ENCODE measurements at places on chromosomes 7 and 10. TPM values are rescaled to one million over a fixed set of nuclear protein-coding genes. Genes with fewer than 3 reads are reported as not detected.

Gene PIK3CG
- 1.5 TPM for total RNA-seq

Gene BBS9
- 27.9 TPM for total RNA-seq

Gene TRIM50
- not detected for total RNA-seq

GRCh38 chr7:149620961-149621360 lies 123.4 kb upstream of the ZNF746 start:
- no peak for DNase-seq

Gene FBXO24
- total RNA-seq: not detected

DNA sequence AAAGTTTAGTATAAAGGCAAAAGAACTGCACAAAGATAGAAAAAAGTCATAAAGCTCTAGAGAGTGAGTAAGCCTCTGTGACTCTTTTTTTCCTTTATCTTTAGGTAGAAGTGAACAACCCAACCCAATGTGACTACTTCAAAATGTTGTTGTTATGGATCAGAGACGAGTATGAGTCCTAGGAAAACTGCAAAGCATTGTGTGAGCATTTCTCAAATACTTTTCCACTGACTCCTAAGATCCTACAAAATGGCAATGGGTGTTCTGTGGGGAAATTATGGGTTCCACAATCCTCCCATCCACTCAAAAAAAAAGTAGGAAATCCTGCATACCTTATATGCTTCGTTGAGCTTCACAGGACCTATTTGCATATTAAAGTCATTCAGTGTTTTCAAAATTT lies 177.1 kb downstream of the DGKI start:
- peak; percentile 55 for DNase-seq

Gene FGL2
- total RNA-seq: not detected

DNA sequence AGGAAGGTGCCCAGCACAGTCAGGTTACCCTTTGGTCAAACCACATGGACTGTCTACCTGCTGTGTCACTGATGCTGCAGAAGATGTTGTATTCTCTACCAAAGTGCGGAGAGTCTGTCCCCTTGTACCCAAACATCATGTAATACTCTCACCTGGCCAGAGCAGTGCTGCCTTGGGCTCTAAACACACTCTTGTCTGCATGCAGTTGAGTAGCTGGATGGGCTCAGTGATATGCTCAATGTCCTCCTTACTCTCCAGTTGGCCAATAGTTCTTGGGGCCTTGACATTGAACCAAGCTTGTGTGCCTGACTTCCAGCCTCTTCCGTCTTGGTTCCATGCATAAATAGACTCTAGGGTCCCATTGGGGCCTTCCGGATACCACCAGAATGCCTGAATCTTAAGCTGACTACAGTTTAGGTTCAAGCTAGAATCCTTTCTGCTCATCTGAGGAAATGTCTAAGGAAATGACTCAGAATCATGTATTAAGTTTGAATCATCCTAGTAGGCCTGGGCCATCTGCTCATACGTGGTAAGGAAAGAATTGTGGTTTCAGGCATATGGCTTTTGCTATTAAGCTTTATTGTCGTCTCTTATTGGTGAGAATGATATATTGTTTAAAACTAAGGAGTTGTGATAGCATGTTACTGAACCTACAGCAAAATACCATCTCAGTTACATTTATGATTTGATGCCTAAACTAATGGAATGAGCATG lies 118.0 kb downstream of the OTUD1 start:
- DNase-seq: peak; percentile 22

DNA sequence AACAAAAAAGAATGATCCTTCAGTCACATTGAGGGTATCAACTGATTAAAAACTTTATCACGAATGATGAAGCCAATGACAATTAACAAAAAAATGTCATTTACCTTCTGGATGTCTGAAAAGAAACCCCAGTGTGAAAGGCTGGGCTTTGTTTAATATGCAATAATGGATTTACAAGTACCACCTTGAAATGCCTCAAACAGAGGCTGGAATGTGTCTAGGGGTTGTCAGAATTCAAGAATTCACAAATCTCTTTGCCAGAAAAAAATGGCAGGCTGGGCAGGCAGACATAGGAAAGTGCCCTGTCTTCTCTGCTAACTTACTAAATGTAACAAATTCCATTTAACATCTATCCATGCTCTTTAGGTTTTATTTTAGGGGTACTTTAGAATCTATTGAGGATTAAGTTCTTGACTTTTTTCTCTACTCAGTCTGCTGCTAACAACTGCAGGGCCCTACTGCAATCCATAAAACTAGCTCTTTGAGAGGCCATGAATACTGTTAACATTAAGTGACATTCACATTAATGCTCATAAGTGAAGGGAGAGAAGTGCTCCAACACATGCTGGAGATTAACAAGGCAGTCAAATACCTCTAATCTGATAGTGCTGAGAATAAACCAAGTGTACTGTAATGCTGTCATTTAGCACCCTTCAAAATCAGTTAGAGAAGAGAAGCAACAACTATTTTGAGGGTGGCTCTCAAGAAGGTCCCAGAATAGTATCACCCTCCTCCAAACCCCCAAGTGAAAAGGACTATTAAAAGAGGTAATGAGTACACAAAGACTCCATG lies 43.1 kb upstream of the KCNIP2 start:
- no peak for DNase-seq

DNA sequence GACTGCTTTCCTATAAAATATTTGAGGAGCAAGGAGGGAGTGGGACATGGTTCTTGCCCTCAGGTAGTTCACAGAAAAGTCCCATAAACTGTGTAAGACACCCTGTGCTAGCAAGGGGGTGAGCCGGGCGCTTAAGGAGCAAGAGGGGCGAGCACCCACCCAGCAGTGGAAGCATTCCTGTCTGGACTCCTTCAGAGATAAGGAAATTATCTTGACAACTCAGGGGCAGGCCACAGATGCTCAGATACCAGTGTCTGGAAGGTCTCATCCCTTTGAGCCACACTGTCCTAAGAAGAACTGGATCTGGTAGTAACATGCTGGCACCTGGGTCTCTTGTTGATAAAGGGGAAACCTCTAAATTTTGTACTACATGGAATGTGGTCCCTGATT lies 54.1 kb downstream of the DAGLB start:
- DNase-seq: no peak

Gene FGFR2
- 1.9 TPM for total RNA-seq

- peak; percentile 17 for DNase-seq
Observed at GRCh38 chr7:80273327-80273726, 138.7 kb downstream of the GNAI1 start.

- no peak for DNase-seq
Observed at GRCh38 chr7:32025381-32026082, 44.7 kb downstream of the PDE1C start.

DNA sequence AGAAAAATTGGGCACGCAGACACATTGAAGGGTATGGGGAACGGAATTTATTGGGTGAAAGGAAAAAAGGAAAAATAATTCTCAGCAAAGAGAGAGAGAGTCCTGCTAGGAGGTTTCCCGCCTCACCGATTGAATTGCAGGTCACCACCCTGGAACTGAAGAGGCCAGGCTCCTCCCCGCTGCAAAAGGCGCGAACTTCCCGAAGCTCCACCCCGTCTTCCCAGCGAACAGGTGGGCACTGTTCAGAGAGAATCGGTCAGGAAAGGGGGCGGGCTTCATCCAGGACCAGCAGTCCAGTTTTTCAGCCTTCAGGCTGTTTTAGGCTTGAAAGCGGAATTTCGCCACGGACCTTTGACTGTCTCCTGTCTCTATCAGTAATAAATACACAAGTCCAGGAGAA lies 27.3 kb upstream of the CADPS2 start:
- DNase-seq: peak; percentile 43

Gene TBX20
- total RNA-seq: 1.9 TPM

DNA sequence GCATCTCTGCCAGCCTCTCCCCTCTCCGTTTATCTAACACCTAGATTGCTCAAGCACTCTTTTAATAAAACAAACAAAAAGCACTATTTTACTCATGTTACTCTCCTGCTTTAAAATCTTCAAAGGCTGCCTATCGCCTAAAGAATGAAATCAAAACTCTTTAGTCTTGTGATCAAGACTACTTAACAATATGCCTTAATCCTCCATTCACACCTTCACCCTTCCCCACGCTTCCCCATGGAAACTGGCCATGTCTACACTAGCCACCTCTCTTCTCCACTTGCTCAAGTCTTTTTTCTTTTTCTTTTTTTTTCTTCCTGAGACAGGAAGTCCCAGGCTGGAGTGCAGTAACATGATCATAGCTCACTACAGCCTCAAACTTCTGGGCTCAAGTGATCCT lies 47.8 kb upstream of the TMEM213 start:
- no peak for DNase-seq

DNA sequence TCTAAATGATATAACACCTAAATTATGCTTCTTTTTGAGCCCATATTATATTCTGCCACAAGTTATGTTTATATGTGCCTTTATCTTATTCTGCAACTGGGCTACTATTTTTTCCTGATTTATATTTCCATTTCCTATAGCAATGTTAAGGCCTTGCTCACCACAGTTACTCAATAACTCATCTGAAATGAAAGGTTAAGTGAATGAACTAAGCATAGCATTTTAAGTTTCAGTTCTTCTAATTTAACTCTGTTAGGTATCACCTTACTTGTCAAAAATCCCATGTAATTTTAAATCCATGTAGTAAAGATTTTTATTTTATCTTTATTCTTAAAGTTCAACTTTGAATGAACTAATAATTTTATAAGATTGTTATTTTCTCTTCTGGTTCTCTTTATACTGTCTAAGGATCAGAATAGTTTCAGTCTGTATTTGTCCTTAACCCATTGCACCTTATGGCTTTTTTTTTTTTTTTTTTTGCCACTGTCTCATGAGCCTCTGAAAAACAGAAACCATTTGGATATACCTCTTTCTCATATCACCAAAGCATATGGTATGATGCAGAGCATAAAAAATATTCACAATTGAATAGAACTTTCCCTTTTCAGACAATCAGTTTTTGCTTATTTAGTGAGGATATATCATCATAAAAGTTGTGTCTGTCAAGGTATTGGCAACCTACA lies 301.8 kb upstream of the ZWINT start:
- DNase-seq: no peak

Gene DBF4
- 87.8 TPM for total RNA-seq

Gene LIPM
- total RNA-seq: not detected

DNA sequence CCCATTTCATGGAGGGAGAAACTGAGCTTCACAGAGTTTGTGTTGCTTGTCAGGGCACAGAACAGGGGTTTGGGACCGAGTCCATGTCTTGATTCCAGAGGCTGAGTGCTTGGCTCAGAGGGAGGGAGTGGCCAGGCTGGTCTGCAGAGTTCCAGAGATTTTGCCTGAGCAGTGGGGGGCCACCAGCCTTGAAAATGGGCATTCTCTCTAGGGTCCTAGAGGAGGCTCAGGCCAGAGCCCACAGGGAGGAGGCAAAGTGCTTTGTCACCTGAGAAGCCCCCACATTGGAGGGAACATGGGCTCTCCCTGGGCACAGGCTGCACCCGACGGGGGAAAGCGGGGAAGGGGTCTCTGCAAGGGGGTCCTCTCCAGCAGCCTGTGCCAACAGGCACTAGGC lies 51.5 kb downstream of the DOCK1 start:
- no peak for DNase-seq

DNA sequence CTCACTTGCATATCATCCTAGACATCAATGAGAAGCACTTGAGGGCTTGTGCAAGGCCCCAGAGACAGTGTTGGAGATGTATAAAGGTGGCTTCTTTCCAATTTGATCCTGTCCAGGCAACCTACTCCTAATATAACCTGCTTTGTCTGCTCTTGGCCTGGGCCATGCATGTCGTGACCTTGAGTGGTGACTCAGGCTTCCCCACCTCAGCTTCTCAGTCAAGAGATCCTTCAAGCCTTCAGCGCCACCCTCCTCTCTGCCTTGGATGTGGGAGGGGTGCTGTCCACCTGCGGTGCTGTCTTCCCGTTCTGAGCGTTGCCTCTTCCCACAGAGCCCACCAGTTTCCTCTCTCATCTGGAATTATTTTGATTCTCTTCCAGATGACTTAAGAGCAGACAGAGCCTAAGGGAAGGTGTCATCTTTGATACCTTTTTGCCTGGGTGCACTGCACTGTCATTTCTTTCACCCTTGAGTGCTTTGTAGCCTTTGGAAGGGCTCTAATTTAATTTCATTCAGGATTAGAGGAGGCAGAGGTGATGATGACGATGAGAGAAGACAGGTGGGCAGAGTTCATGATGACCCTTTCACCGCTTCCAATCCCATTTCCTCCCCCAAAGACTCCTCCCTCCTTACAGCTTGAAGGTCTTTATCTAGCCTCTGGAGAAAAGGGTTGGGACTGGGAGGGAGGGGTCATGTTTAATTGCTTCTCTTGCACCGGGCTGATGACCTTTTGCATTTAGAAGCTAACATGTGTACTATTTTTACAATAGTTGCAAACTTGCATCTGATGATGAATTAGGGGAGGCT lies 6.9 kb downstream of the LSMEM1 start:
- DNase-seq: no peak

DNA sequence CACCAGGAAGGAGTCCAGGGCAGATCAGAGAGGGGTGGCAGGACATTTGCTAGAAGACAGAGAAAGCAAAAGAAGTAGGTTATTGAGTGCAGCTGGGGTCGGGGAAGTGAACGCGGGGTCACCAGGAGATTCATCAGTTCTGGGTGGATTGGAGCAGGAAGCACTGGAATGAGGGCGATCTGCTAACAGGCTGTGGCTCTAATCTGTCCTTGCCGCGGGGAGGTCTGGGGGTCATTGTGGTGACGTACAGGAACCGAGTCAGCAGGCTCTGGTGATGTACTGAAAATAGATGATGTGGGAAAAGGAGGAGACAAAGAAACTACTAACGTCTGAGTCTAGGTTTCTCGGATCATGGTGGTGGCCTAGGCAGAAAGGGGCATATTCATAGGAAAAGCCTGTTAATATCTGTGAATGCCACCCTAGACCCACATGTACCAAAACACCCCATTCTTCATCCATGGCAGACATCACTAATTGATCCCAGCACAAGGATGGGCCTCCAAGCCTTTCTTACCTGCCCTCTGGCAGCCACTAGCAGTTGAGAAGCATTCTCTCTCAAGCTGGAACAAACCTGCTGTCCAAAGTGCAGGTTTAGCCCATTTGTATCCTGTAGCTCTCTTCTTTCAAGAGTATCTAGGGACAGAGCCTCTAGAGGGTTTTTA lies 134.5 kb downstream of the C10orf105 start:
- peak; percentile 24 for DNase-seq

Gene SGCE
- 31.5 TPM for total RNA-seq

DNA sequence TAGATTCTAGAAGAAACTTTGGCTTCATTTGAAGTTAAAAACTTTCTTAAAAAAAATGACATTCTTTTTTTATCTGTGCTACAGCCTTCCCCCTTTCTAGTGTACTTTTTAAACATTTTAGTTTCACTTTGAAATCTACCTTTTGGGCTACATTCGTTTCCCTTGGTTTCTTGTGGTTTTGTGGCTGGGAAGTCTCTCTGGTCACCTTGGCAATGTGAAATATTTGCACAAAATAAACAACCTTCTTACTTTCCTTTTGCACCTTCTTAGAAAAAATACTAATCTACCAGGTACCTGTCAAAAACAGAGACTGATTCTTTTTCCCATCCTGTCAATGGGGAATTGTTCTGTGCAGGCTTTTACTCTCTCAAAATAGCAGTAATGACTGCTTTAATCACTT lies 350.2 kb downstream of the GATA3 start:
- DNase-seq: peak; percentile 32

- no peak for DNase-seq
Observed at GRCh38 chr7:156578978-156579430, 61.6 kb upstream of the RNF32 start.
